ENCODE measurements at places on chromosomes 5 and 9.

- DNase-seq, result no peak
These were observed 36.8 kb downstream of the UGT3A2 start for GRCh38 chr5:36029914-36030313.

- no peak for DNase-seq
These were observed 5.6 kb downstream of the TBC1D9B start for GRCh38 chr5:179901915-179902762.

- DNase-seq, result peak; percentile 78
These were observed 174.5 kb upstream of the MAP1B start for GRCh38 chr5:71932655-71933338.

GRCh38 chr5:38697013-38697412 is 140.6 kb upstream of the LIFR start:
- peak; percentile 17 for DNase-seq

GRCh38 chr5:143131972-143132371 is 271.5 kb downstream of the NR3C1 start:
- no peak for DNase-seq

DNA sequence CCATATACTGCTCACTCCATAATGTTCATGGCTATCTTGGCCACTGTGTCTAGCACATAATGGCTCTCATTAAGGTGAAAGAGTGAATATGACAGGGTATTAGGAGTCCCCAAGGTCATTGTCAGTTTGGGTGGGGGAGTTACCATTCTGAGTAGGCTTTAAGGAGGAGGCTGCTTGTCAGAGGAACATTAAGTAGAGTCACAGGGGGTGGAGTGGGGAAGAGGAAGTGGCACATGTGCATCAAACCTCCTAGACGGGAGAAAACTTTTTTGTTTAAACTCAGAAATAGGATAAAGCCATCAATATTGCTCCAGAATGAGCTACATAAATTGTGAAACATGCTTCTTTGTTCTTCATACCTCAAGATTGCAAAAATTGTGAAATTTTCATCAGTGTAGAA is 45.5 kb downstream of the DAB2IP start:
- no peak for DNase-seq

DNA sequence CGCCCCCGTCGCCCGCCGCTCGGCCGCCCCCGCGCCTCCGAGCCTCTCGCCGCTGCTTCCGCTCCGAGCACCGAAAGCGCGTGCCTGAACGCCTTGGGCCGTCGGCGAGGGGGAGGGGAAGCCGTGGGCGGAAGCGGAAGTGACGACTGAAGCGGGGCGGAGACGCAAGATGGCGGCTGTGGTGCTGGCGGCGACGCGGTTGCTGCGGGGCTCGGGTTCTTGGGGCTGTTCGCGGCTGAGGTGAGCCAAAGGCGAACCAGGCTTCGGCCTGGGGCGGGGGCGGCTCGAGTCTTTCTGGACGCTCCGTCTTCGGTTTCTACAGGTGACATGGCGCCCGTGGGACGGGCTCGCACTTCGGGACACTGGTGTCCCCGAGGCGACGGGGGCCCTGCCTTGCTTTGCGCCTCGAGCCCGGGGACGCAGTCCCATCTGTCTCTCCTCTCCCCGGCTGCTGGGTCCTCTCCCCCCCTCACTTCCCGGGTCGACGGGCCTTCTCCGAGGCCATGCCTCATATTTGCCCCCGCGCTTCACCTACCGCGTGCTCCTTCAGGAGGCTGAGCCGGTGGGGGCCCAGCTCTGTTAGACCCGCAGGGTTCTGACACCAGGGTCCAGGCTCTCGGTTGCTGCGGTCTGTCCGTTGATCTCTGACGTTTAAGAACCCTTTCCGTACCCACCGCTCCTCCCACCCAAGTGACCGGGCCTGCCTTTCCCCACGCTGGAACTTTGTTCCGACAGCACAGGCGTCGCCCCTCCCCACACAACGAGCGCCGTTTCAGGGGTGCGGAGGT is at the start of the genes ENTR1 and PMPCA:
Gene ENTR1, minus strand, starts transcription at position 115 of the 788 bp plus-strand sequence. CDS start 217 bp downstream, outside the sequence.
Gene PMPCA, plus strand, starts transcription at position 159 of the 788 bp plus-strand sequence. Its CDS starts 11 bp downstream, at position 170.
- peak; percentile 88 for DNase-seq

- no peak for DNase-seq
These were observed 519 bp downstream of the HSPA5 start for GRCh38 chr9:125240649-125240999.

DNA sequence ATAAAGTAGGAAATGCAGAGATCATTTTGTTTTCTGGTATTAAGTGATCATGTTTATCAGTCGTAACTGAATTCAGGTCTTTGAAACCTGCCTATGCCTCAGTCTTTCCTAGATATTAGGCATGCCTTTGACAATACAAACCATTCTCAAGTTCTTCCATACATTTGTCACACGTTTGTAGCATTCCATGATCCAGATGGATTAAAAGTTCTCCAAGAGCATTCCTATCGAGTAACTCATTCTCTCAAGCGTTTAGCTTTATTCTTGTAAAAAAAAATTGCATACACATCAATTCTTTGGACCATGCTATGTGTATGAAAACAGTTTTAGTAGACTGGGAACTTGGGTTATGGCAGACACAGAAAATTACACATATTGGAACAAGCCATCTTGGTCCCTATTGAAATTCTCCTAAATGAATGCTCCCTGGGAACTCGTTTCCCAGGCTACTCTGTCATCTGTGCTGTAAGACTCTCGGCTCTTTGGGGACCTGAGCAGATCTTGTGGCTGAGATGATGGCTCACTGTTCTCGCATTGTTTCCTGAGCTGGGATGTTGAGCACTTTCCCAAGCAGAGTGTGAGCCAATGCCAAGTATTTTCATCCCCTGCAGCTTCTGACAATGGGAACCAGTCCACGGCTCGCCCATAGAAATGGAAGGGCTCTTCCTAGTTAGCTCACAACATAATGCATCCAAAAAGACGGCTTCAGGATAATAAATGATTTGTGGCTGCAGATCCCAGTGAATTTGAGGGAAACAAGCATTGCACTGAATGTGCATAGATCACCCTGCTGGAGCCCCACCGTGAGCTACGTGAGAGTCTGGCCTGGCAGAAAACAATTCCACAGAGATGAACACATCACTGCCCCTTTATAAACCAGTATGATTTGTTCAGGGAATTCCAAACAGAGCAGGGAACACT is 230.2 kb downstream of the IRX1 start:
- no peak for DNase-seq

DNA sequence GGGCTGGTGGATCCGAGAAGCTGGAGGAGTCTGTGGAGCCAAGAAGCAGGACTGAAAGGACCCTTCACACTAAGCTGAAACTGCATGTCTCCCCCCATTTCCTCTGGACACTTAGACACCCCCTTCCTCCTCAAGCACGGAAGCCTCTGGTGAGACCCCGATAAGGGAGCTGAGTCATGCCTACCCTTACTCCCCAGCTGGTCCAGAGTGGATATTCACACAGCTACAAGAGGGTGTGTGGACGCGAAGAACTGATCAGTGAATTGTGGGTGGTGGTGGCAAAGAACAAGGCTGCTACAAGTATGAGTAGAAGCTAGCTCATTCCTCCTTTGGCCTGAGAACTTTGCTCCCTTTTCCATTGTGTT is 4.3 kb downstream of the TLN1 start:
- no peak for DNase-seq

DNA sequence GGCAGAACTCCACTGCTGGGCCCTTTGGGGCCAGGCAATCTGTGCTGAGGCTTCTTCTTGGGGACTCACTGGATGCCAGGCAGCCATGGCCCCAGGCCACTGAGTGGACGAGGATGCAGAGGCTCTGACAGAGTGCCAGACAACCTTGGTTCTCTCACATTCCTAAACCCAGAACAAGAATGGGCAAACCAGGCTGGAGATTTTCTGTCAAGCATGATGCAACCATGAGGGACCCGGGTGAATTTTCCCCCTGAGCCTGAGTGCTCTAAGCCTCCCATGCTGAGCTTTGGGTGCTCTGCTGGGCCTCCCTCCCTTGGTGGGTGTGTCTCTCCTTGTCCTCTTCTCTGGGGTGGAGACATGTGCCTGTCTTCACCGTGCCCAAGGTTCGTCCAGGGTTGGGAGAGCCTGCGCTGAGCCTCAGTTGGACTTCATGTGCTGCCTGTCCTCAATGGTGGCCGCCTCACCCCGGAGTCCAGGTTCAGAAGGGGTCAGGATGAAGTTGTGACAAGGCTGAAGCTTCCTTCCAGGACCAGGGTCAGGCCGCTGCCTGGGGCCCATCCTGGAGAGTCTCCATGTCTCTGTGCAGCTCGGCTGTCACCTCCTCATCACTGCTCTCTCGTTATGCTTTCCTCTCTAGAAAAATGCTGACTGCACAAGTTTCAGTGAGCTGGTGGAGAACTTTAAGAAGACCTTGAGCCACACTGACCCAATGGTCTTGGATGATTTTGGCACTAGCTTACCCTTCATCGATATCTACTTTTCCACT is 24.1 kb downstream of the PITX1 start:
- no peak for DNase-seq
